ENCODE measurements at places on chromosomes 1 and 21. TPM values are rescaled to one million over a fixed set of nuclear protein-coding genes. Genes with fewer than 3 reads are reported as not detected.

TLCD4 gene
- total RNA-seq: 17.7 TPM

GABPB2 gene
- 13.6 TPM for total RNA-seq

USH2A gene
- 0.22 TPM for total RNA-seq

EPHA2 gene
- 40.3 TPM for total RNA-seq

HAPLN2 gene
- total RNA-seq: not detected

TIE1 gene
- 1.3 TPM for total RNA-seq

TDRD5 gene
- total RNA-seq: 0.52 TPM

ADGRL2 gene
- 96.3 TPM for total RNA-seq

TTC22 gene
- 7.0 TPM for total RNA-seq

PTPN7 gene
- not detected for total RNA-seq

CHI3L2 gene
- total RNA-seq: 3.4 TPM

CA6 gene
- 0.24 TPM for total RNA-seq

C8A gene
- total RNA-seq: 0.64 TPM

OR2L13 gene
- total RNA-seq: not detected

NCMAP gene
- total RNA-seq: 2.1 TPM

SLC26A9 gene
- 0.45 TPM for total RNA-seq

HUNK gene
- 11.3 TPM for total RNA-seq

RPTN gene
- 0.34 TPM for total RNA-seq

DNTTIP2 gene
- 47.1 TPM for total RNA-seq

ZNF683 gene
- not detected for total RNA-seq

GNG12 gene
- 17.9 TPM for total RNA-seq

CELA2B gene
- not detected for total RNA-seq

F13B gene
- total RNA-seq: 0.48 TPM

ETNK2 gene
- 7.3 TPM for total RNA-seq

HCN3 gene
- total RNA-seq: 9.5 TPM

CPTP gene
- total RNA-seq: 28.5 TPM

MFAP2 gene
- 112 TPM for total RNA-seq

NBPF4 gene
- not detected for total RNA-seq

PRR9 gene
- not detected for total RNA-seq

SERTAD4 gene
- 4.6 TPM for total RNA-seq

SPRR2E gene
- total RNA-seq: not detected

RASSF5 gene
- total RNA-seq: 5.9 TPM

FAM72C gene
- total RNA-seq: 0.86 TPM

GJA9 gene
- total RNA-seq: not detected

ACTA1 gene
- 1.9 TPM for total RNA-seq

KCNQ4 gene
- total RNA-seq: 0.85 TPM

RAB3GAP2 gene
- 42.1 TPM for total RNA-seq

ST6GALNAC3 gene
- total RNA-seq: 24.7 TPM

Data from type B pancreatic cell (in vitro differentiated cells).